Caki2 (cell line): ENCODE measurements at places on chromosomes 4 and X.

DNA sequence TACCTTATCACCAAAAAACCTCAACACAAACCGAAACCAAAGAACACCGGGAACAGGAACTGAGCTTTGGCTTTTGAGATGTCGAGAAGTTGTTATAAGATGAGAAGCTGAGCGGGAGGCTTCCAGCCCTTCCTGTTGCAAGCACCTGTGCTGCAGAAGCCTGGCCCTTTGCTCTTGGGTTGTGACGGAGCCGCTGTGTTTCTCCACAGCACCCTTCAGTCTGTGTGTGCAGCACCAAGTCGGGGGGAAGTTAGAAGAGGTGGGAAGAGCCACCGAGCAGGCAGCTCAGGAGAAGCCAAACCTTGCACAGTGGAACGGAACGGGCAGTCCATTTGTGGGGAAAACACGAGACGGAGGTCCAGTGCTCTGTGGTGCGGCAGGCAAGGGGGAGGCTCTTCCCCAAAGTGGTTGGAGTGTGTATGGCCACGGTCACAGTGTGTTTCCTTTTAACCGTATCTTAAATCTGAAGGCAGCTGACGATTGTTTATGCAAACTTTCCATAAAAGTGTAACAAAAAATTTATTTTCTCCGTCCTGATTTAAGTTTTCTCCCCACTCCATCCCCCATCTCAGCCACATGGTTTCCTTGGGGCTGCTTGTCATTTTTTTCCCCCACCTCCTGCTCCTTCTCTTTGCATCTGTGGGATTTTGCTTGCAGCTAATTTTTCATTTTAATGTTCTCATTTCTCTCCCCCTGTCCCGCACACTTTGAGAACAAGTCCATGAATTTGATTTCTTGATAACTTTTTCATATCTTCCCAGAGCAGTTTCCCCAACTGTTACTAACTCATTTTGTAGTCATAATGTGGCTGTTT, 123.7 kb downstream of the STOX2 start:
- DNase-seq: no peak

- DNase-seq: no peak
These were observed 55.4 kb upstream of the GBA3 start for GRCh38 chr4:22637306-22637705.

DNA sequence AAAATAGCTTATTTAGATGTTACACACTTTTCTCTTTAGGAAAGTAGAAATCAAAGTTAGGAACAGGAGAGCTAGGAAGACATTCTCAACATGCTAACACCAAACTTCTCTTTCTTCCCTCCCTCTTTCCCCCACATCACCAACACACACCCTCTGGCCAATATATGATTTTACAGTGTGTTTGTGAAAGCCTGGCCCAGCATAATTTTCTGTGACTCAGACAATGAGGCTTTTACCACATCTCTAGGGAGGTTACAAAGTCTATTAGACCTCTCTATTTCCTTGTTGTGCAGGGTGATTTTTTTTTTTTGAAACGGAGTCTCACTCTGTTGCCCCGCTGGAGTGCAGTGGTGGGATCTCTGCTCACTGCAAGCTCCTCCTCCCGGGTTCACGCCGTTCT, 189.9 kb downstream of the AASDH start:
- peak; percentile 6 for DNase-seq

- DNase-seq: no peak
These were observed 239.7 kb downstream of the RAB28 start for GRCh38 chr4:13244444-13244843.

DNA sequence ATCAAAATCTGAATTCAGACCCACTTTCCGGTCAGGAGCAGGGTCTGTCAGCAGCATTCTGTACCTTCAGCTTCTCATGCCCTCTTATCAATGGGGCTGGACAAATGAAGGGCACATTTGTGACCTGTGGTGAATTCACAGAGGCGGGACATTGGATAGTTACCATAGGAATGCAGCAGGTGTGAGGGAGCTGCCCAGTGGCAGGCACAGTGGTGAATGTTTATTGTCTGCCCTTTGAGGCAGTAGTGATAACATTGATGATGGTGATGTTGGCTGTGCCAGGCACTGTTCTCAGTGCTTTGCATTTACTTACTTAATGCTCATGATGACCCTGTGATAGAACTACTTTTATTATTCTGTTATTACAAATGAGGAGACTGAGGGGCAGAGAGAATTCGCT, 101.2 kb upstream of the KIT start:
- DNase-seq: no peak

- no peak for DNase-seq
These were observed 109.9 kb upstream of the FAM47C start for GRCh38 chrX:36898301-36898700.

GRCh38 chr4:8221476-8221875, 22.4 kb downstream of the SH3TC1 start:
- no peak for DNase-seq

- no peak for DNase-seq
These were observed 291.0 kb upstream of the HAND2 start for GRCh38 chr4:173821036-173821435.

DNA sequence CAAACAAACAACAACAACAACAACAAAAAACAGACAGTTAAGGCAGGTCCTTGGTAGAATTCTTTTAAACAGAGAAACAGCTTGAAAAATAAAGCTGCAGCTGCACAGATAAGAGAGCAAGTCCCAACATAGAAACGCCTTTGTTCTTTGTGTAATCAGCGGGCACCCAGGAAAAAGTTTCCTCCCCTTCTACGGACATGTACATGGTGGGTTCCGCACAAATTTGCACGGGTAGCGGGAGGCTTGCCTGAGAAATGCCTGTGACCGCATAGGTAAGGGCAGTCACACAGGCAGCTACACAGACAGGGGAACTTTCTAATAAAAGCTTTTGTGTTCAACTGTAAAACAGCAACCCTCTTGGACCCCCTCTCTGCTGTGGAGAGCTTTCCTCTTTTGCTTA, 25.7 kb upstream of the CT47A1 start:
- no peak for DNase-seq

DNA sequence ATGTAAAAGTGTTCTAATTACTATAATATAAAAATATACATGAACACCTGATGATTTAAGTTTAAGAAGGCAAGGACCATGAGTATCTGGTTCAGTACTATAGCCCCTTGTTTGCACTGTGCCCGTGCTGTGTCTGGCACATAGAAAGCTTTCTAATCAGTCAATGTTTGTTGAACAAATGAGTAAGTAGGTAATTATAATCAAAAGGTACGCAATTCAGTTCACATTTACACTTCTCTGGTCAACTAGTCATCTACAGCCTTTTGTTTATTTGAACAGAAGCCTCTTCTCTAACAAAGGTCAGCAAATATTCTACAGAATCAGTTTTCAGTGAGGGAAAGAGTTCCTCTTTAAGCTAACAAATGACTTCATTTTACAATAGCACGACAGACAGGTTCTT, 523.3 kb downstream of the SMARCA1 start:
- DNase-seq: no peak

GRCh38 chr4:112289407-112290253, 3.9 kb upstream of the TIFA start:
- no peak for DNase-seq

DNA sequence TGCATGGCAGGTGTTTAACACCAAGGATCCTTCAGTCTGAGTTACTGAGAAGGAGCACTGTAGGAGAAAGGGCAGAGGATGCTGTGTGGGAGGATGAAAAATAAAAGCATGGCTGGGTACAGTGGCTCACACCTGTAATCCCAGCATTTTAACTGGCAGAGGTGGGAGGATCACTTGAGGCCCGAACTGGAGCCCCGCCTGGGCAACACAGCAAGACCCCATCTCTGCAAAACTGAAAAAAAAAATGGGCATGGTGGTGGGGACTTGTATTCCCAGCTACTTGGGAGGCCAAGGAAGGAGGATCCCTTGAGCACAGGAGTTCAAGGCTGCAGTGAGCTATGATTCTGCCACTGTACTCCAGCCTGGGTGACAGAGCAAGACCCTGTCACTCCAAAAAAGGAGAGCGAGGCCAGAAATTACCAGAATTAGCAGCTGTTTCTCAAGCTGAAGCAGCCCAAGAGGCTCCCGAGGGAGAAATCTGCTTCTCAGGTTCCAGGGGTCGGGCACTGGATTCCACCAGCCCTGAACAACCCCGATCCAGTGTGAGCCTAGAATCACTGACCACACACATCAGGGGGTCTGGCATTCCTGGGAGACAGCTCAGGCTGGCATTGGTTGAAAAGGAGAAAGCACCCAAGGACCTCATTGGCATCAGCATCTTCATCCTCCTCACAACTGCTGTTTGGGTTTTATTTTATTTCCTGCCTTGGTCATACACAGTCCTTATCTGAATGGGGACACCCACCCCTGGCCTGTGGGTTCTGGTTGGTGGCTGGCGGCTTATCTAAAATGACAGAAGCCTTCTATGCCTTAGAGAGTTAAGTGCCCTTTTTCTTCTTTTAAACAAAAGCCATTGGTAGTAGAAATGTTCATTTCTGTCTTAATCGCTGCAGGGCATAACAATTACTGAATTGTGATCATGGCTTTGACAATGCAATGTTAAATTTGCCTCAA, 66.3 kb upstream of the TRIM2 start:
- no peak for DNase-seq

DNA sequence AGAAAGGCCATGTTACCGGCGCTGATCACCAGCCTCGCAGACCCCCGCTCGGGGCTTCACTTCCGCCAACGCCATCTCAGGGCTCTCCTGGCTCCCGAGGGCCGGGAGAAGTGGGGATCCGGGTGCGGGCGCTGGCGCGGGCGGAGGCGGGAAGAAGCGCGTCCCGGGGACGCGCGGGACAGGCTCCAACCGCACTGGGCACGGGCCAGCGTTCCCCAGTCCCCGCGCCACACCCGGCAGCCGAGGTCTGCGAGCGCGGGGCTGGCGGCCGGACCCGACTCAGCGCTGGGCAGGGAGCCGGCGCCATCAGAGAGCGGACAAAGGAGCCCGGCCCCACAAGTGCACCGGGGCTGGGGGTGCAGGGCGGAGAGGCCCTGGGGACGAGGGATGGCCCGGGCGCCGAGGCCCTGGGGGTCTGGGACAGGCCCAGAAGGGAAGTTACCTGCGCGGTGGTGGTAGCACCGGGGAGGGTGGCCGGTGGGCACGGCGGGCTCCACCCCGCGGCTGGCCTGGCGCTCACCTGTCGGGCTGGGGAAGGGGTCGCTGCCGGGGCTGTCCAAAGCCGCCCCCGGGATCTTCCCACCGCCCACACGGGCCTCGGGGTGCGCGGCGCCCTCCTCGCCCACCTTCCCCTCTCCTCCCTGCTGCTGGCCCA, 449 bp downstream of the CTPS2 start:
- no peak for DNase-seq

DNA sequence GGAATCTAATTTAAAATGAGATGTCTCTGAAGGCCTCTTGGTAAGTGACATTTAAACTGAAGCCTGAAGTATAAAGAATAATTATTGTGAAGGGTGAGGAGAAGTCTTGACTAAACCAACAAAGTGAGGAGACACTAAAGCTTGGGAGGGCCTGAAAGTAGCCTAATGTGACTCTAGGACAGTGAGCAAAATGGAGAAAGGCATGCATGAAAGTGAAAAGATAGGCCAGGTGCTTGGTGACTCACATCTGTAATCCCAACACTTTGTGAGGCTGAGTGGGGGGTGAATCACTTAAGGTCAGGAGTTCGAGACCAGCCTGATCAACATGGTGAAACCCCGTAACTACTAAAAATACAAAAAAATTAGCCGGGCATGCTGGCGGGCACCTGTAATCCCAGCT, 46.9 kb upstream of the SMARCAD1 start:
- DNase-seq: no peak

DNA sequence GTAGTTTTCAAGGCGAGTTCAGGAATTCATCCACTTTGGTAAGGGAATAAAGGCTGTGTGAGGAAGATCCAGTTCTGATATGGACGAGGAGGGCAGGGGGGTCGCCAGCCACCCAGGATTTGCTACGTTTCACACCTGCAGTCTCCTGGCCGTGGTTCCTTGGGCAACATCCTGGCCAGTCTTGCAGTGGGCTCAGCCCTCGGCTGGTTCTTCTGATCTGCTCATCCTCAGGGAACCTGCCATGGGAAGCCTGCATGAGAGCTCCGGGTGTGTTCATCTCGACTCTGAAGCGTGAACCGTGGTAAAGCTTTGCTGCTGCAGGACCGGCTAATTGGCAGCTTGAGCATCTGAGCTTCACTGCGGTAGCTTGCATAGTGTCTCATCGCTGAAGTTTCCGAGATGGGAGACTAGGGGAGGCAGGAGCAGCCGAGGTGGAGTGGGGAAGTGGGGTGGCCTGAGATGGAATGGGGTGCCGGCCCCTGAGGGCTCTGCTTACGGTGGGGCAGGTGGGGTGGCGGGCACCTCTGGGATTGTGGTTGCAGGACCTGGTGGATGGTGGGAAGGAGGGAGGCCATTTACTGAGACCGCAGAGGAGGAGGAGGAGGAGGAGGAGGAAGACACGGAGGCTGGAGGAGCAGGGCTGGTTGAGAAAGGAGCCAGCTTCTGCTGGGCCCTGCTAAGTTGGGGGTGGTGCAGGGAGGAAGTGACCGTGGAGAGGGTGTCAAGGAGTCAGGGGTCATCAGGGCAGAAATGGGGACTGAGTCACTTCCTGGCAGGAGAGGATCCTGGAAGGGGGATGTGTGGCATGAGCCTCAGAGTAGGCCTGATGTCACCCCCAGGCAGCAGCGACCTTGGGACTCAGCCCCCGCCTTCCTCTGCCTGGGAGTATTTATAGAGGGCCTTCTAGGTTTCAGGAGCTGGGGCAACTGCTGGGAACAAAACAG, 213.1 kb upstream of the PSAPL1 start:
- no peak for DNase-seq

DNA sequence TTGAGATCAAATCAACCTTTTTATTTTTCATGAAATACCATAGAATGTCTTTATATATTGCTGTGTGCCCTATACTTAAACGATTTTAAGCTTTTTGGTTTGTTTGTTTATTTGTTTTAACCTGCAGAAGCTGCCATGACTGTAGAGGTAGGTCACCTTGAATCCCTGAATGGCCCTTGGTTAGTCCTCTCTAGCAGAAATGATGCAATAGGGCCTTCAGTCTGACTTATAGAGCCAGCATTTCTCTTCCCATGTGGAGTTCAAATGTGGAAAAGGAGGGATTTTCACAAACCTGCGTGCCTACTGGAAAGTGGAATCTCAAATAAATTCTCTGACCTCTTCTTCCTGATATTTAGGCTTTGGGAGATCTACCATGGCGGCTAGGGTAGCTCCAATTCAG, 327.9 kb downstream of the MAPK10 start:
- no peak for DNase-seq
